Stimulated activated CD8-positive, alpha-beta memory T cell treated with anti-CD3 and anti-CD28 coated beads, Interleukin-4, amount 100 ng/mL, for 1 hour (primary cell): ENCODE measurements at places on chromosomes 2 and 18.

DNA sequence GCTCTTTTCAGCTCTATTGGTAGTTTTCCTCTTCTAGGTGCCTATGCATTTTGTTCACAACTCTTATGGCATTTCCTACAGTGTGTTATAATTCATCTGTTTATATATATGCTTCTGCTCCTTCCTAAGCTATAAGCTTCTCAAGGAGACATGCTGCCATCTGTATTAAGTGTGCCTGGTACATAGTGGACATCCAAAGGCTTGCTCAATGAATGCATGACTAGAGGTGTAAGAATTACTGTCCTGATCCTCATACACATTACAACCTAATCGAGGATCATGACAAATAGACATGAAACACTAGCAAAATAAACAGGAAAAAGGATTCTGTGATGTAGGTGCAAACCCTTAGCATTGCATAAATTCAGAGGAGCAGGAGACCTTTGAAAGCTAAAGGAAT lies 50.2 kb downstream of the CDC42EP3 start:
- no peak for DNase-seq

- no peak for DNase-seq
Observed at GRCh38 chr18:24031916-24032315, 17.4 kb downstream of the TTC39C start.

GRCh38 chr2:188495969-188496431 lies 204.3 kb downstream of the GULP1 start:
- no peak for DNase-seq

DNA sequence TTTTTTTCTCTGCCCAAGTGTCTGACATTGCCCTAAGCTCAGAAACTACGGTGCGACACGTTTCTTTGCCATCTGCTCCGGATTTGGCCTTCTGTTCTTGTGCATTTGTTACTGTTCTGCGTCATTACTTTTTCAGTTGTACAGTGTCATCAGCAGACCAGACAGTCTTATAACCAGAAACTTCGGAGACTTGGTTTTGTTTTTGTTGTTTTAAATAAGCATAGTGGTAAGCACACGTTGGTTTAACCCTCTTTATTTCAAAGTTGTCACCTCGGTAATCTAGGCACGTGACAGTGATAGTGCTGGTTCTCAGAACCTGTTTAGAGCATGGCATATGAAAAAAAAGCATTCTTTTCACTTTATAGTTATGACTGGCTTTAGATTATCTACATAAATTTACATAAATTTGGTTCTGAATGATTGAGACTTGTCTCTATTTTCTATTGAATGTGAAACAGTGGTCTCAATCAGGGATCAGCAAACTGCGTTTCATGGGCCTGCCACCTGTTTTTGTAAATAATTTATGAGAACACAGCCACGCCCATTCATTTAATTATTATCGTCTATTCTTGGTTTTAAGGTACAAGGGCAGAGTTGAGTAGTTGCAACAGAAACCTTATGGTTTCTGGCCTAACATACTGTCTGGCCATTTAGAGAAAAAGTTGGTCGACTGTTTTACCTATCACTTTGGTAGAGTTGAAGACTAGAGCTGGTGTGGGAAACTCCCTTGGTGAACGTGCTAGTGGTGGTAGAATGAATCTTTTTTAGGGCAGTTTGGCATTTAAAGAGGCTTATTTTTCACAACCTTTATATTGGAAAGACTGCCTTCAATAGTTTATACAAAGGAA lies 106.5 kb downstream of the ZNF532 start:
- DNase-seq: no peak

DNA sequence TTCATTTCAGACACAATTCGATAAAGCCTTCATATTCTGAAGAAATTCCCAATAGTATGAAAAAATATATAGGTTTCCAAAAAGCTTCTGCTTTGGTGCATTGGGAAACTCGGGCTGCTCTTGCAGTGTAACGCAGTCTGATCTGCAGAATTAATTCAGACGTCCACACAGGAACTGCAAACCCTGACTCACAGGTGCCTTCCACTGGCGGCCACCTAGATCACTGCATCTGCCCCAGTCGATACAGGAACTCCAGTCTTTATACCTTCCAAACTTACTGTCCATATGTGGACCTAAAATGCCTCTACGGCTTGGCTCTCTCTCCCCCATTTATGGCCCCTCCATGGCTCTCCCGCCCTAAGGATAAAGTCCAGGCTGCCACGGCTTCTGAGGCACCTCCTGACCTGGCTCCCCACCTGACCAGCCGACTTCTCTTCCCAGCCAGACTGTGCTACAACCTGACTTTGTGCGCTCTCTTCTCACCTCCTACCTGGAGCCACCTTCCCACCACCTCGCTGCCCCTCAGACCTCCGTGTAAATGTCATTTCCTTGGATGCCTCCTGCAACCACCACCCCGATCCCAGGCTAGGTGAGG lies 39.7 kb downstream of the L3MBTL4 start:
- DNase-seq: no peak

DNA sequence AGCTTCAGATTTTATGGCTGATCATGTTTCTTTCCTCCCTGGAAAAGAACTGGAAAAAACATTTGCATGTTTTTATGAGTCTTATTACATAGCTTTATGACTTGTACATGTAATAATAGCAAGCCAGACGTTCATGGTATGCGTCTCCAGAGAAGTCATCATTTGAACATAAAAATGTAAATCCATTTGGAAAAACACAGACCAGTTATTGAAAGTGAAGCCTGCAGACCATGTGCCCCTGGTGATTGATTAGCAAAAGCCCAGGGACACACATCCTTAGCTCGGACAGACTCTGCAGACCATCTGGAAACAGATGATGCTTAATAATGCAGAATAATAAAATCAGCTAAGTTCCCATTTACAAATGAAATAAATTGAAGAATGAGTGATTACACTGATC lies 283.1 kb downstream of the TDRD15 start:
- DNase-seq: no peak

- no peak for DNase-seq
Observed at GRCh38 chr2:230721712-230722111, 9.1 kb downstream of the CAB39 start.

DNA sequence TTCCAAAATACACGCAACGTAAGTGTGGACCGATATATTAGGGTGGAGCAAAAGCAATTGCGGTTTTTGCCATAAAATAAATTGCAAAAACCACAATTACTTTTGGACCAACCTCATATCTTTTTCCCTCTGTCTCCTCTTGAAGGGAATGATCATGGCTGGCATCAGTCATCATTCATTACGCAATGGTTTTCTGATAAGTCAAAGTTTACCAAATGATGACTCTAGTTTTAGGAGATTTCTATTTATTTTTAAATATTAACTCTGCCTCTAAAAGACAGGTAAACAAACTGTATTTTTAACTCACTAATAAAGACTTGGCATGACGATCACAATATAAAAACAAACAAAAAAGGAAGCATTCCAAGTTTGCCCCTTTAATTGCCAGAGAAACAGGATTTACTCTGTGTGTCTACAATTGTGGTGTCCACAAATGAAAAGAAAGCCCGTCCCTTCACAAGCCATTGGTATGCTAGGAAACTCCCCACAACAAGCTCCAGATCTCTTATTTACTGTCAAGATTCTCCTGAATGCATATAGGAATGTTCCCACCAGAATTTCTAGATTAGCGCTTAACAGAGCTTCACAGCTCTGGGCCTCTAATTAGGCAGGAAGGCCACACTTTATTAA lies 61.3 kb downstream of the IRS1 start:
- DNase-seq: no peak

DNA sequence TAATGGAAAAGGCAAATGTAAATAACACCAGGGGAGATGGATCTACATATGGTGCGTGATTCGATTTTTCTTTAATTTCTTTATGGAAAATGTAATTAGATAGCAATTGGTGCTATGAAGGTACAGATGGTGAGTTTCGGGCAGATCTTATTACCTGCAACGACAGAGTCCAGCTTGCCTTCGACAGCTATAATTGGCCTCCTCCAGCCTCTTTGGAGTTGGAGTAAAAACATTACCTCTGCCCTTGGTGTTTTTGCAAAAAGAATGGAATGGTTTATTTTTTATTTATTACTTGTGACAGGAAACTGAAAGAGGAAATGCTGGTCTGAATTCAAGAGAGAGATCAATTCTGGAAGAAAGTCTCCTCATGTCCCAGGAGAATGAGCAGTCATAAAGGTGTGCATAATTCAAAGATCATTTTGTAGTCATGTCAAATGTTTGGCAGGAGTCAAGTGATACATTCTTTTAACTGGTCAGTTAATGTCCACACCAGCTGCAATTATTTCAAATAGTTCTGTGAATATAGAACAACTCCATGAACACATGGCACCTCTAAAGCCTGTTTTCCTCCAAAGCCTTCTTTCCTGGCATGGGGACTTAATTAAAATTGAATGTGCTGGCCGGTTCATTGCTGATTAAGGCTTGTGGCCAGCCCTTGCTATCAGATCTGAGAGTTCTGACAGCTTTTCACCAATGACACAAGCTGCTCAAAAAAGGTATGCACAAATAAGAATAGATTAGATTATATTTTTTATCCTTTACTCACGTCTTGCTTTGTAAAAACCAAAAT lies 46.9 kb upstream of the KCNH7 start:
- no peak for DNase-seq
